NCI-H1092 (cell line): ENCODE measurements at places on chromosomes 5 and 9.

GRCh38 chr5:110909415-110909814, 162.1 kb upstream of the TSLP start:
- no peak for DNase-seq

- no peak for DNase-seq
Observed at GRCh38 chr5:127396490-127397155, 106.0 kb downstream of the MEGF10 start.

DNA sequence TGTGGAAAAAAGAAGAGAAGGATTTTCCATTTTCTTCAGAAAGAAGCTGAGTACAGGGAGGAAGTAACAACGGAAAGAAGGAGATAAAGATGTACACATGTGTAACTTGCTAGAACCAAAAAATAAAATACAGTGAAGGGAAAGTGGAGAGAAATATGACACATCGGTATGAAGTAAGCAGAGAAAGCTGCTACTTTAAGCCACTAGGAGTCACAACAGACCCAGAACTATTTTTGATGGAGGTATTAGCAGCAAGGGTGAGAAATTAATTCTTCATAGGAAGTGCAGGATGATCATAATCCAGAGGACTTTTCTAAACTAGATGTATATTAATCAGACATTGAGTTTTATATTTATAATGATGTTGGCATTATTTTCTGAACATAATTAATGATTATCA, 88.5 kb downstream of the FAM174A start:
- DNase-seq: no peak

DNA sequence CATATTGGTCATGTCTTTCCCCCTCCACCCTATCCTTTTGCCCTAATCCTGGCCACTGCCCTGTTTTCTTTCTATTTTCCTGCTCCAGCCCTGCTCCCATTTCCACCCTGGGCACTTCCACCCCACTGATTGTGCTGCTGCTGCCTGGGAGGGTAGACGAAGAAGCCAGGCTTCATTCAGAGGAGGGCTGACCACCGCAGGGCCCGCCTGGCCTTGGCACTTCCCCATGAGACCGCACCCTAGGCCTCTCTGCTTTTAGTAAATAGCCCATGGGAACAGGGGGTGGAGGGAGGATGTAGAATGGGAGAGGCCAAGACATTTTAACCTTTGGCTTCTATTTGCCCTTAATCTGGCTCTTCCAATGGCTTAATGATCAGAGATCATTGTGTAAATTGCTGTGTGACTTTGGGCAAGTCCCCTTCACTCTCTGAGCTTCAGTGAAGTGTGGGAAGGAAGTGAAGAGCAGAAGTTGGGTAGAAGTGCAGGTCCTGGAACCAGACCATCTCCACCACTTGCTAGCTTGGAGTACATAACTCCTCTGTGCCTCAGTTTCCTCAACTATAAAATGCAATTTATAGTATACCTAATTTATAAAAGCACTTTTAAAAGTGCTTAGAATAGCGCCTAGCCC, 13.6 kb upstream of the GPX3 start:
- no peak for DNase-seq

GRCh38 chr5:91670563-91670962, 287.4 kb upstream of the ARRDC3 start:
- no peak for DNase-seq

GRCh38 chr5:168110870-168111832, 180.3 kb upstream of the WWC1 start:
- DNase-seq: no peak

GRCh38 chr5:126647071-126647470, 46.3 kb downstream of the PHAX start:
- no peak for DNase-seq

GRCh38 chr9:19488721-19489120, 79.9 kb downstream of the ACER2 start:
- DNase-seq: no peak

DNA sequence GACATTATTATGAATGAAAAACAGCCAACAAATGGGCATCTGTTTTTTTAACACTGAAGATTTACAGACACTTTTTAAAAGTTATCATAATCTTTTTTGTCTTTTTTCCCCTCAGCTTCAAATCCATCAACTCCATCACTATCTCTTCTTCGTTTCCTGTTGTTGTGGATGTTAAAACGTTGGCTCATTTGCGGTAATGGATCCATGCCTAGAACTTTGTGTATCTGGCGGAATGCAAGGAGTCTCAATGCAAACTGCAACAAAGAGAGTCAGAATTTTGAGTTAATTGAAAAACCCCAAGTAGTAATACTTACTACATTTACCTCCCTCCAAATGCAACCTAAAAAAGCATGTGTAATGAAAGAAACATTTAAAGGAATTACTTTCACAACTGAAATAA, 42.9 kb upstream of the MTMR12 start:
- DNase-seq: no peak
